DMS 273 treated with DMSO at 0.1 percent for 48 hours (cell line): ENCODE measurements at places on chromosomes 1 and 21.

DNA sequence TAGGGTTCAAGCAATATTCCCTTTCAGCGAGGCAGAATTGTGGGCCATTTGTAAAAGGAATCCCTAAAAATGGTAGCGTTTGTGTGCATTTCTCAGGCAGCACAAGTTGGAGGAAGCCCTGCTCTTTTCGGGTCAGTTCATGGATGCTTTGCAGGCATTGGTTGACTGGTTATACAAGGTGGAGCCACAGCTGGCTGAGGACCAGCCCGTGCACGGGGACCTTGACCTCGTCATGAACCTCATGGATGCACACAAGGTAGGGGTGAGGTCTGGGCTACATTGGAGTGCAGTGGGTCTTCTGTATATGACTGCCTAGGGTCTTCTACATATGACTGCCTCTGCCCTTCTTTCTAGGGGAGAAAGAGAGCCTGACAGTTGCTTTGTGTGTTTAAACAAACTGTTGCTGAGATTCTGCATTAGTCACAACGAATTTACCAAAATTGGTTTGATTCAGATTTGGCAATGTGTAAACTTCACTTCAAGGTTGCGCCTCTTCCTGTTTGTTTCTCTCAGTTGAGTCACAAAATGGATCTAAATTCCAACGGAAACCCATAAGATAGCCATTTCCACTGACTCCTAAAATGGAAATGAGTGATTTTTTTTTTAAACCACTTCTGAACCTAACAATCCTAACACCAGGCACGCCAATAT is 40.4 kb upstream of the BMP8A start:
- DNase-seq: no peak

GRCh38 chr1:90834886-90835660 is 118.0 kb upstream of the BARHL2 start:
- peak; percentile 76 for DNase-seq

DNA sequence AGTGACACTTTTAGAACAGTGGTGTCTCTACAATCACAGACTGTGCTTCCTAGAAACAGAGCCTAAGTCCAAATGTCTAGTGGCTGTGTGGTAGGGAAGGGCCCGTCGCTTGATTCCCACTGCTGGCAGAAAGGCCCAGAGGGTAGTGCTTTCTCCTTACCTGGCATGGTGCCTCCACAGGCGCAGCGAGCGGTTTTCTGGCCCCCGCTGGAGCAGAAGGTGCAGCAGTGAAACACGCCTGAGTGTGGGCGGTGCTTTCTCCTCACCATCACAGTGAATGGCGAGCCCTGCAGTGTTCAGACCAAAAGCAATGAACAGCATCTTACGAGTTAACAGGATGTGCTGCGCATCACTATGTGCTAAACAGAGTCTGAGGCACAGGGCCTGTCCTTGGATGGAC is 8.3 kb downstream of the TRIM45 start:
- DNase-seq: no peak

DNA sequence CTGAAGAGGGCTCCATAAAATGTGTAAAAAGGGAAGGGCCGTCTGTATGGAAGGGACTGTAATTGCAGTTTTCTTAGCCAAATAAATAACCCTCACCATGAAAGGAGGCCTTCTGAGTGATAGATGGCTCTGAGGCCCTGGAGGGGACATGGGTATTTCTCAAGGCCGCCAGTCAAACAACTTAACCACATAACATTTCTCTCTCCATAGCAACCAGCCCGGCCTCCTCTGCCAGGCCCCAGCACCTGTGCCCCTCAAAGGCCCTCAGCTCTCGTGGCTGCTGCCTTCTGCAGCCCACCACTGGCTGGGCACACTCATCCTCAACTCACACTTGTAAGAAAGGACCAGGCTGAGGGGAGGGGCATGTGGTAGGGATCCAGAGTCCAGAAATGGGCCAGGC is 57.0 kb upstream of the GJB5 start:
- DNase-seq: no peak

DNA sequence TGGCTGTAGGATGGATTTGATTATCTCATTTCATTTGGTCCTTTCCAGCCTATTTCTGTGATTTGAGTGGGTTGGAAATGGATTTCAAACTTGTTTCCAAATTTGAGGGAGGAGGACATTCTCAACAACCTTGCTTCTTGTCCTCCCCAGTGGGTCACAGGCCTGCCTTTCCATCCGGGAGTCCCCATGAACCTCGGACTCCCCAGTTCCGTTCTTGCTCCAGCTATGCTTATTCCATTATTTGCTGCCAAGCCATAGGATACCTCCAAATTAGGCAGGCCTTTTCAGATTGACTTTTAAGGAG is 97.8 kb downstream of the DUSP10 start:
- no peak for DNase-seq

GRCh38 chr1:228154670-228155571 is 5.2 kb downstream of the GJC2 start:
- DNase-seq: no peak

GRCh38 chr1:63758791-63759190 is 15.0 kb upstream of the ROR1 start:
- no peak for DNase-seq

GRCh38 chr1:30213936-30214335 is 509.4 kb downstream of the MATN1 start:
- DNase-seq: no peak

GRCh38 chr1:16921391-16922185 is at the start of gene CROCC:
Gene CROCC, plus strand, starts transcription at chr1:16921931. Its CDS starts 88 bp downstream, at chr1:16922019.
- DNase-seq: no peak

GRCh38 chr21:36255663-36256062 is 64.3 kb upstream of the MORC3 start:
- no peak for DNase-seq

DNA sequence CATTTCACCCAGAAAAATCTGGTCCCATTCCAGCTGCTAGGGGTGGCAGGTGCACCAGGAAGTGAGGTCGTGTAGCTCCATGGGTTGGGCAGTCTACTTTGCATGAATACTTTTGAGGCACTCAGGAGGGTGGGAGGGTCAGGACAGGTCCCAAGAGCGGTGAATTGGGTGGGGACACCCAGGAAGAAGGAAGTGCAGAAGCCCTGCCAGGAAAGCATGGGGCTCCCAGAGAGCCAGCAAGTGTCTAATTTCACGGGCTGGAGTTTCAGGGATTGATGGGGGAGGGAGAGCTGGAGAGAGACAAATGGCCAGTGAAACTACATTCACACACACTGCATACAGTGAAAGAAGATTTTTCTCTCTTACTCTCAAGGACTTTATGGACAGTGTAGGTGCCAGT is 137.8 kb downstream of the GALNT2 start:
- no peak for DNase-seq
